ENCODE measurements at places on chromosomes 7 and 10. TPM values are rescaled to one million over a fixed set of nuclear protein-coding genes. Genes with fewer than 3 reads are reported as not detected.
A peak's percentile ranks its signal among the peaks of the same experiment; 100 is the strongest.

DNA sequence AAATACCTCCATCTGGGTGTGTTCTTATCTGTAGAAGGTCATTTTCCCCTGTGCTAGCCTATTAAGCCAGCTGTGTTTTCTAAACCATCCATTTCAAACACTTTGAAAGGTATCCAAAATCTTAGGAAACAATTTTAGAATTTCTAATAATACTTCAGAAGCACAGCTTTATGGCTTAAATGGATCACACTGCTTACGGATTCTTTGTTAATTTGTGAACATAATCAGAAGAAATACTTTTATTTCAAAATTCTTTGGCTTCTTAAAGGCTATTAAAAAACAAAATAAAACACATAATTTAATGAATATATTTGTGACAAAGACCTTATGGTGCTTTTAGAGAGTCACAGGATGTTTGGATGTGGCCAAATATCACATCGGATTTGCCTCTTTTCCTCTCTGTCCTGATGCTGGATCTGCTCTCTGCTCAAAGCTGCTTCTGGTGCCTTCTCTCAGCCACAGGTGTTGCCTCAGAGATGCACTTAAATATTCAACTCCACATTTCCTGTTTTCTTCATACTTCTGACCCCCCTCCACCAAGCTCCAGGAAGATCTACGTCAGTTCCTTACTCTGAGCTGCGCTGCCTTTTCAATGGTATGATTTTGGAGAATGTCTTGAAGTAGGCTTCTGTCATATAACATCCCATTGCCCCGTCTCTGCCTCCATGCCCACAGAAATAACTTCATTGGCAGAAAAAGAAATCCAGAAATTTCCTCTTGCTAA is 230.6 kb downstream of the MLLT10 start:
- no peak for DNase-seq

DNA sequence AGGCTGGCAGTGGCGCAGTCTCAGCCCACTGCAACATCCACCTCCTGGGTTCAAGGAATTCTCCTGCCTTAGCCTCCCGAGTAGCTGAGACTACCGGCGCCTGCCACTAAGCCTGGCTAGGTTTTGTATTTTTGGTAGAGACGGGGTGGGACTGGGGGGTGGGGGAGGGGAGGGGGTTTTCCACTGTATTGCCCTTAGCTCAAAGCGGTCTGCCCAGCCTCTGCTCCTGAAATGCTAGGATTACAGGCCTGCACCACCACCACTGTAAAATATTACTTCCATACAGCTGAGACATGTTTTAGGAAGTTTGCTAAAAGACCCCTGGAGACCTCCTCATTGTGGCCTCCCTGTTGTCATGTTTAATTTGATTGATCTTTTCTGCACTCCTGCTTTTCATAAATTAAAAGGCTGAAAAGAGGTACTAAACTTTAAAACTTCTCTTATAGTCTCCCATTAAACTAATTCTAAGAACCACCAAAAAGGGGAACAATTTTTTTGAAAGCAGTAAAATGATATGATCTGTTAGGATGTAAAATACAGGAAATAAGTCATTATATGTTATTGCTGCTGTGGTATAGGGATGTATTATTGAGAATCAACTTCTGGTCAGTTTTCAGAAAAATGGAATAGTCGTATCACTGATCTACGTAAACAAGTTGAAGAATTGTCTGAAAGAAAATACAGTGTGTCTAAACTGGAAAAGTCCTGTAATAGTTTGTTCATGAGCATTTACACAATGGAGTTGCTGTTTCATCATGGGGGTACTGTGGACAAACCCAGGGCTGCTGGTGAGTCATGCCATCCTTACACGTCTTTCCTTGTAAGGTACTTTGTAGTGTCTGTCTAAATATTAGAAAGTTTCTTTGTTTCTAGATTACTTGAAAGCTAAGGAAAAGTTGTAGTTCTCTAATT is 72.9 kb upstream of the TMEM248 start:
- DNase-seq, result peak; percentile 78

- DNase-seq, result no peak
Measured at GRCh38 chr10:66877361-66877760, 48.5 kb upstream of the LRRTM3 start.

- no peak for DNase-seq
Measured at GRCh38 chr10:75544993-75545706, 113.7 kb downstream of the LRMDA start.

DNA sequence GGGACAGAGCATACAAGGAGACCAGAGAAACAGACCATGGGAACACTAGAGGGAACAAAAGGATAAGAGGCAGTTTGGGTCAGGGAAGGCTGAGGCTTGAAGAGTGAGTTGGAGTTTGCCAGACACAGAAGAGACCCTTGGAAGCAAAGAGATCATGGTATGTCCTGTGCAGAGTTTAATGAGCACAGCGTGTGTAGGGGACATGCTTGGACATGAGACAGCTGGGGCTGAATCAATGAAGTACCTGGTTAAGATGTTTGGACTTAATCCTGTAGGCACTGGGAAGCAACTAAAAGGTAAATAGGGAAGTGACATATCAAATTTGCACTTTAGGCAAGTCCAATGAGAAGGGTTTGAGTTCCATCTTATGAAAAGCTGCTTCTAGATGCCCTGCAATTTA is 79.6 kb downstream of the KIAA1217 start:
- no peak for DNase-seq

DNA sequence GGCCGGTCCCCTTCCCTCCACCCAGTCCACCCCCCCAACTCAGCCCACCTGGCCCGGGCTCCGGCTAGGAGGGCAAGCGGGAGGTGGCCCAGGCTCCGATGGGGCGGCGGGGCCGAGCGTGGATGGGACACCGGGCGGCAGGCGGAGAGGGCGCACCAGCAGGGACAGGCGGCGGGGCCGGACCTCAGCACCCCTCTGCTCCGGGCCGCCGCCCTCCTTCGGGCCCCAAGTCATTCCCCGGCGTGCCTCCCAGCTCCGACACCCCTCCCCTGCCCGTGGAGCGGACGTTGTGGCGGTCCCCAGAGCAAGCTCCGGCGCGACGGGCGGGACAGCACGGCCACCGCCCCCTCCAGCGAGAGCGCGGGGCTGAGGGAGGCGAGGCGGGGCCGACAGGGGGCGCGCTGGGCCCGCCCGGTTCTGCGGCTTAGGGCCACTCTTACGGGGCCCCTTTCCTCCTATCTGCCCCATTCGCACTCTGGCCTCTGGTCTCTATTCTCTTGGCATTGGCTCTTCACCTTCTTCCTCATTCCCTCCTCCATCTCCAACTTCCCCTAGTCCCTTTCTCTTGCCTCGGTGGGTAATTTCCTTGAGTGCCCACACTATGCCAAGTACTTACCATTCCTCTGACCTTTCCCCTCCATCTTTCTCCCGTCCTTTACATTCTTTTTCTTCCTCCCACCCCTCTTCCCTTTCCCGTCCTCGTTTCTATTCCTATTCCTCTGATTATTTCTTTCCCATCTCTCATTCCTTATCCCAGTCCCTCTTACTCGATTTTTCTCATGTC is 701 bp upstream of the GBX1 start:
- peak; percentile 53 for DNase-seq

The CLDN15 gene
- total RNA-seq, result 55.2 TPM
